Kidney (tissue), 22 donors: ENCODE measurements at places on chromosomes 16 and 17. TPM values are rescaled to one million over a fixed set of nuclear protein-coding genes. Genes with fewer than 3 reads are reported as not detected.
A peak's percentile ranks its signal among the peaks of the same experiment; 100 is the strongest.

GRCh38 chr16:9447699-9448098 lies 356.3 kb downstream of the HAPSTR1 start:
- no peak overlapping the region for H3K4me3 ChIP-seq
- no peaks in the 10 kb centered on the region for H3K27me3 ChIP-seq
- DNase-seq: no peak
- no peak overlapping the region for H3K27ac ChIP-seq

The QPRT gene
- 13.9 TPM for total RNA-seq

- no peaks in the 10 kb centered on the region for H3K36me3 ChIP-seq
- no peak for DNase-seq
- H3K4me3 ChIP-seq: no peak overlapping the region
Observed at GRCh38 chr17:45384789-45385262, 47.8 kb downstream of the ARHGAP27 start.

The OTOP3 gene
- not detected for total RNA-seq

- H3K36me3 ChIP-seq: peaks cover 13% of the 10 kb centered on the region
- no peak overlapping the region for H3K27ac ChIP-seq
- H3K4me1 ChIP-seq: no peaks in the 10 kb centered on the region
Observed at GRCh38 chr16:1978476-1979120, 2.7 kb downstream of the NOXO1 start.

GRCh38 chr17:40122999-40123810 lies 1.4 kb downstream of the MSL1 start:
- H3K36me3 ChIP-seq: peaks cover 5% of the 10 kb centered on the region
- H3K27ac ChIP-seq: peak overlapping the region; percentile 93
- H3K4me1 ChIP-seq: peaks cover 10% of the 10 kb centered on the region
- peak; percentile 72 for DNase-seq

DNA sequence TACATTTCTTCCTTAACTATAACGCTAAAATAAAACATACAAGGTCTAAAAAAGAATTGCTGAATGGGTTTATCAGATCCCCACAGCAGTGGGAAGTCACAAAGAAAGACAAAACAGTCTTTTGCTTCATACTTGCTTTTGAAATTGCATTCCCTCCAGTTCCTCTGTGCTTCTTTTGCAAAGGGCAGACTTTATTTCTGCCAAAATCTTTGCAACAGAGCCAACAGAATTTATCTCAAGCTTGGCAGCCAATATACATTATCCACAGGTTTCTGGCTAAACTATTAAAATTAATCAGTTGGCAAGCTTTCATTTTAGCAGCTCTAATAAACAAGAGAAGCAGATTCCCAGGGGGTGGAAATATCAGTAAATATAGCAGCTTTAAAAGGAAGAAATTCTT lies 378.9 kb upstream of the CA10 start:
- H3K4me1 ChIP-seq: no peaks in the 10 kb centered on the region
- H3K4me3 ChIP-seq: no peak overlapping the region
- DNase-seq: no peak
- no peak overlapping the region for H3K27ac ChIP-seq
- no peaks in the 10 kb centered on the region for H3K27me3 ChIP-seq
- no peaks in the 10 kb centered on the region for H3K36me3 ChIP-seq

GRCh38 chr17:72008236-72008876 lies 112.5 kb upstream of the SOX9 start:
- no peak overlapping the region for H3K27ac ChIP-seq
- H3K36me3 ChIP-seq: no peaks in the 10 kb centered on the region
- no peaks in the 10 kb centered on the region for H3K4me1 ChIP-seq

The EVI2B gene
- 16.5 TPM for total RNA-seq

DNA sequence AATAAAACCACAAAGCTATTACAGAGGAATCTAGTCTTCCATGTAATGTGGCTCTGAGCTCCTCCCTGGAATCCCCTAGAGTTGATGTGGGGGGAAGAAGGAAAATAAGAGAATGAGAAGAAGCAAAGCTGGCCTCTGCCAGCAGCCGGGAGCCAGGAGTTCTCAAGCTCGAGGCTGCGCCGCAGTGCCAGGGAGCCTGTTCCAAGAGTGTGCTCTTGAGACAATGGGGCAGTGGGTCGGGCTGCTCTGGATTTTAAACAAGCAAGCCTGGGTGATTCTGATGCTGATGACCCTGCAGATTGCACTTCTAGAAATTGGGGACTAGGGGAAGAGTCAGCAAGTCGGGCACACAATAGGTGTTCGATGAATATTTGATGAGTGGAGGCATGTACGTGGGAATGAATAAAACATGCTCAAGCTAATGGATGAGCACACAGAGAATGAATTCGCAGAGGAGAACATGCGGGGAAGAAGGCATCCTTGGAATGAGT lies 119.9 kb downstream of the CMIP start:
- no peak overlapping the region for H3K4me3 ChIP-seq
- no peak for DNase-seq
- no peaks in the 10 kb centered on the region for H3K36me3 ChIP-seq
- no peak overlapping the region for H3K27ac ChIP-seq

GRCh38 chr16:15880434-15881308 lies 7.7 kb downstream of the CEP20 start:
- H3K36me3 ChIP-seq: peaks cover 12% of the 10 kb centered on the region
- H3K27me3 ChIP-seq: no peaks in the 10 kb centered on the region
- H3K4me1 ChIP-seq: no peaks in the 10 kb centered on the region

DNA sequence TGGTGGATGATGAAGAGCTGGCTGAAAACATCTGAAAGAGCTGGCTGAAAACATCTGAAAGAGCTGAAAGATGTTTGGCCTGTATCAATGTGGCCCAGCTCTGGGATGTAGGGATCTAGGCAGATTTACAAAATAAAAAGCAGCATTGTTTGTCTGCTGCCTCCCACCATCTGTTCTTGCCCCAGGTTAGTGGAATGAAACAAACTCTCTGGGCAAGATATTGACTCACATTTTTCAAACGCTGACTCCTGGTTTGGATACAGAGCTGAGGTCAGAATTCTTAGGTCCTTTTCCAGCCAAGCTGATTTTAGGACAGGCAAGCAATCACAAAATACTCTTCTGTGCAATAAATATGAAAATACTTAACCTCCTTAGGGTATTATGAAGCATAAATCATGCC lies 139.0 kb downstream of the STX8 start:
- no peaks in the 10 kb centered on the region for H3K27me3 ChIP-seq
- peaks cover 13% of the 10 kb centered on the region for H3K4me1 ChIP-seq
- H3K36me3 ChIP-seq: no peaks in the 10 kb centered on the region
- no peak overlapping the region for H3K4me3 ChIP-seq

The CEP295NL gene
- 3.6 TPM for total RNA-seq

The STRADA gene
- total RNA-seq: 38.9 TPM

The ADAMTS18 gene
- total RNA-seq: 0.60 TPM

The CCDC92B gene
- 1.0 TPM for total RNA-seq

The SLC2A4 gene
- total RNA-seq: 4.2 TPM

The TMEM92 gene
- total RNA-seq: 2.4 TPM

DNA sequence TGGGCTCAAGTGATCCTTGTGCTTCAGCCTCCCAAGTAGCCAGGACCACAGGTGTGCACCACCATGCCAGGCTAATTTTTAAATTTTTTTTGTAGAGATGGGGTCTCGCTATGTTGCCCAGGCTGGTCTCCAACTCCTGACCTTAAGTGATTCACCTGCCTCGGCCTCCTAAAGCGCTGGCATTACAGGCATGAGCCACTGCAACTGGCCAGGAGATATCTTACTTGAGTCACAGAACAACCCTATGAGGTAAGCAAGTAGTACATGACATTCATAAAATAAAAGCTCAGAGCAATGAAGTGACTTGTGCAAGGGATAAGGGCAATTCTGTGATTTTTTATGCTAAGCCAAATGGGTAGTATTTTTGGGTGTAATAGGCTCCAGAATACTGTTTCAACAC lies 57.3 kb downstream of the CDC27 start:
- H3K27ac ChIP-seq: no peak overlapping the region
- no peak overlapping the region for H3K4me3 ChIP-seq
- no peaks in the 10 kb centered on the region for H3K36me3 ChIP-seq

DNA sequence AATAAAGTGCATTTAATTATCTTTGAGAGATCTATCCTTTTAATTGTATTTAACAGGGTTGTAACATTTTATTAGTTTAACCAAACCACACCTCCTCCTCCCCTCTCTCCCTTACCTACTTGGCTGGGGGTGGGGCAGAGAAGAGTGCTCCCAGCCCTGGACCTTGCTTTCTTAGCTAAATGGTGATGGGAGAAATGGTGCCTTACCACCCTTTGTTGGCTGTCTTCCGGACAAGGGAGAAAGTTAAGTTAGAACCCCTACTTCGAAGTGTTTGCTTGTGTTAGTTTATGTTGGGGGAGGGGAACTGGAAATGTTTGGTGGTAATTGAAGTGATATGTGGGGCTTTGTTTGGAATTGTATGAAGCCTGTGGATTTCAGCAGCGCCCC lies 3.9 kb downstream of the FZD2 start:
- H3K27ac ChIP-seq: no peak overlapping the region
- no peaks in the 10 kb centered on the region for H3K4me1 ChIP-seq
- DNase-seq: no peak
- no peak overlapping the region for H3K4me3 ChIP-seq
- no peaks in the 10 kb centered on the region for H3K27me3 ChIP-seq
- H3K36me3 ChIP-seq: no peaks in the 10 kb centered on the region

The KRT12 gene
- not detected for total RNA-seq

DNA sequence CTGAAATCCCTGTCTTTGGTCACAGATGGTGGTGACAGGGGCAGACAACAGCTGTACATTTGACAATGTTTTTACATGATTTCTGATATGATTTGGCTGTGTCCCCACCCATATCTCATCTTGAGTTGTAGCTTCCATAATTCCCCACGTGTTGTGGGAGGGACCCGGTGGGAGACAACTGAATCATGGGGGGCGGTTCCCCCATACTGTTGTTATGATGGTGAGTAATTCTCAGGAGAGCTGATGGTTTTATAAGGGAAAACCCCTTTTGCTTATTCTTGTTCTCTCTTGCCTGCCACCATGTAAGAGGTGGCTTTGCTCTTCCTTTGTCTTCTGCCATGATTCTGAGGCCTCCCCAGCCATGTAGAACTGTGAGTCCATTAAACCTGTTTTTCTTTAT lies 353.9 kb downstream of the CPPED1 start:
- no peaks in the 10 kb centered on the region for H3K4me1 ChIP-seq
- no peak for DNase-seq
- no peak overlapping the region for H3K27ac ChIP-seq
- no peaks in the 10 kb centered on the region for H3K27me3 ChIP-seq
- no peak overlapping the region for H3K4me3 ChIP-seq
- peaks cover 2% of the 10 kb centered on the region for H3K36me3 ChIP-seq

GRCh38 chr16:11742093-11742535 lies 543 bp downstream of the TXNDC11 start:
- DNase-seq: no peak
- no peaks in the 10 kb centered on the region for H3K4me1 ChIP-seq
- H3K27ac ChIP-seq: peak overlapping the region; percentile 94

- H3K36me3 ChIP-seq: no peaks in the 10 kb centered on the region
- no peak overlapping the region for H3K4me3 ChIP-seq
- no peaks in the 10 kb centered on the region for H3K4me1 ChIP-seq
- DNase-seq: peak; percentile 50
- no peaks in the 10 kb centered on the region for H3K27me3 ChIP-seq
- H3K27ac ChIP-seq: no peak overlapping the region
Observed at GRCh38 chr16:78748220-78748929, 648.9 kb downstream of the WWOX start.

- DNase-seq: no peak
- H3K36me3 ChIP-seq: peaks cover 14% of the 10 kb centered on the region
- H3K4me3 ChIP-seq: peak overlapping the region; percentile 90
- peaks cover 19% of the 10 kb centered on the region for H3K4me1 ChIP-seq
- peak overlapping the region; percentile 68 for H3K27ac ChIP-seq
Observed at GRCh38 chr16:56451753-56452689, 667 bp downstream of the OGFOD1 start.

DNA sequence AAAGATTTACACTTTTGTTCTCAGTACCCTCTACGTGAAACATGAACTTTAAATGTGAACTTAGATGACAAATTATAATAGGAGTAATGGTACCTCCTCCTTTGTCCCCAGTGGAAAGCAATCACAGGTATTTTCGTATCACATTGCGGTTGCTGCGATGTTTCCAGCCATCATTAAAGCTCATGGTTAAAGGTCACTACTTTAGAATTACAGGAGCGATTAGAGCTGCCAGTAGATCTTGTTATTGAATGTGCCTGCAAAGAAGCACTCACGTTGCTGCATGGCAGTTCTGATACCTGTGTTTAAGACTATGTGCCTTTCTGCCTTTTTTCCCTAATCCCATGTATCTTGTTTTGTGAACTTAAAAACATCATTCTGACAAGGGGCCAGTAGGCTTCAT lies 301.0 kb downstream of the CPPED1 start:
- H3K4me1 ChIP-seq: peaks cover 36% of the 10 kb centered on the region
- H3K36me3 ChIP-seq: no peaks in the 10 kb centered on the region
- H3K27me3 ChIP-seq: no peaks in the 10 kb centered on the region
- H3K27ac ChIP-seq: peak overlapping the region; percentile 93

- H3K4me3 ChIP-seq: no peak overlapping the region
- H3K36me3 ChIP-seq: no peaks in the 10 kb centered on the region
- DNase-seq: no peak
- H3K27me3 ChIP-seq: no peaks in the 10 kb centered on the region
- no peak overlapping the region for H3K27ac ChIP-seq
Observed at GRCh38 chr17:66351701-66352100, 49.3 kb downstream of the PRKCA start.

- no peaks in the 10 kb centered on the region for H3K27me3 ChIP-seq
- no peak overlapping the region for H3K27ac ChIP-seq
- no peaks in the 10 kb centered on the region for H3K36me3 ChIP-seq
Observed at GRCh38 chr16:55411231-55411630, 67.8 kb upstream of the MMP2 start.

DNA sequence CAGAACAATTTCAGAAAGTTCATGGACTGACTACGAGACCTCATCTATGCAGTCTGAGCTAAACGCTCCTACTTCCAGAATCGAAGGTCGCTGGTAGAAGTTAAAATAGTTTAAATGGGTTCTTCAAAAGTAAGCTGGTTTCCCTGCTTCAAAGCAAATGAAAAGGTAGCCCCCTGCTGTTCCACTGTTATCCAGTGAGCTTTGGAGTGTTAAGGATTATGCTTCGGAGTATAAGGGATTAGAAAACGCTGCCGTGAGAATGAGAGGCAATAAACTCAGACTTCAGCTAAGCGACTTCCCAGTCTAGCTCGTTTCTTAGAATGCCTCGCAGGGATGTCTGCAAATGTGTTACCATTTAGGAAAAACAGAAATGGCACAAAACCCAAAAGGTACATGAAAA lies 12.4 kb downstream of the MLYCD start:
- no peak overlapping the region for H3K4me3 ChIP-seq
- no peak overlapping the region for H3K27ac ChIP-seq
- peaks cover 2% of the 10 kb centered on the region for H3K36me3 ChIP-seq
- H3K27me3 ChIP-seq: no peaks in the 10 kb centered on the region

GRCh38 chr16:57483725-57484514 lies 2.4 kb downstream of the DOK4 start:
- H3K27me3 ChIP-seq: no peaks in the 10 kb centered on the region
- no peak overlapping the region for H3K4me3 ChIP-seq
- no peak for DNase-seq
- no peak overlapping the region for H3K27ac ChIP-seq
- H3K36me3 ChIP-seq: no peaks in the 10 kb centered on the region
- H3K4me1 ChIP-seq: peaks cover 23% of the 10 kb centered on the region

DNA sequence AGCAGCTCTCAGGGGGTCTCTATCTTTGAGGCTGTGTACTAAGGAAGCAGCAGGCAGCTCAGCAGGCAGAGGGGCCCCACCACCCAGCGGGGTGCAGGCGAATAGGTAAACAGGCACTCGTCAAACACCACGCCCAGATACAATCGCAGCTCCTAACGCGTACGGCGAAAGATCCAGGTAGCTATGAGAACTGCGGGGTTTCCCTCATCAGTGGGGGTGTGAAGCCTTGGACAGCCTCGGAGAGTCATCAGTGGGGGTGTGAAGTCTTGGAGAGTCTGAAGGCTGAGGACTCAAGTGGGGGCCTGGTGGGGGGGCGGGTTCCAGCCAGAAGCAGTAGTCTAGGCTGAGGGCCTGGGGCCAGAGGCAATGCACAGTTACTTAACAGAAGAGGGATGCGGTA lies 69.0 kb downstream of the RTN4RL1 start:
- H3K27ac ChIP-seq: no peak overlapping the region
- H3K4me1 ChIP-seq: no peaks in the 10 kb centered on the region
- H3K4me3 ChIP-seq: no peak overlapping the region
- H3K36me3 ChIP-seq: no peaks in the 10 kb centered on the region
- no peaks in the 10 kb centered on the region for H3K27me3 ChIP-seq
